Thyroid gland (tissue), 4 donors: ENCODE measurements at places on chromosomes 2 and 18. TPM values are rescaled to one million over a fixed set of nuclear protein-coding genes. Genes with fewer than 3 reads are reported as not detected.

DNA sequence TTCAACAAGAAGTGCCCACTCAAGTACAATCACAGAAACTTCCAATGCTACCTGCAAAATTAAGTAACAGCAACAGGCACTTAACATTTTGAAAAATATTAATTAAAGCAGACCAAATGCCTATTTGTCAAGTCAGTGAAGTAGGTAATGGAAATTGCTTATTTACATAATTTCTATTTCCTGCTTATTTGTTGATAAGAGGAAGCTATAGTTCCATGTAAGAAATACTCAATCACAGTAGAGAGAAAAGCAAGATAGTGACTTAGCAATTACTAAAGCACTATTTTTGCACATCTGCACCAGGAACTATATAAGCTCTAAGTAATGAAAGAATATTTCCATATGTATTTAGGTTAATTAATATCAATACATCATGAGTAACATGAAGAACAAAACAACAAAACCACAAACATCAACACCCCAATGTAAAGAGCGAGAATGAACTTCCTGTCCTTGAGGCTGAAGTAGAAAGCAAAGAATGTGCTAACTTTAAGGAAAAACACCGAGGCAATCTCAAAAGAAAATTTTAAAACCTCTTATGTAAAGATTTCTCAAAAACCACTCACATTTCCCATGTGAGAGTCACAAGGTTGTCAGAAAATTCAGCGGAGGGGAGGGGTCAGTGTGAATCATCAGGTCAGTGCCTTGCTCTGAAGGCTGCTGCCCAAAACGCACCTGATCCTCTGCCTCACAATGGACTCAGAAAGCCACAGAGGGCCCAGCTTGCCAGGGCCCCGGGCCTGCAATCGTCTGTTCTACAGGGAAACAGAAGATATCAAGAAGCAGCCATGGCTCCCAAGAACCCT lies 12.5 kb downstream of the NPC1 start:
- DNase-seq: no peak

The CCDC148 gene
- total RNA-seq: 6.6 TPM

The ATOH8 gene
- total RNA-seq: 82.8 TPM

- DNase-seq: peak; percentile 12
These were observed 34.3 kb downstream of the DARS1 start for GRCh38 chr2:135951041-135951583.

The CD207 gene
- not detected for total RNA-seq

- no peak for DNase-seq
These were observed 68.9 kb downstream of the DOCK10 start for GRCh38 chr2:224973112-224974016.

DNA sequence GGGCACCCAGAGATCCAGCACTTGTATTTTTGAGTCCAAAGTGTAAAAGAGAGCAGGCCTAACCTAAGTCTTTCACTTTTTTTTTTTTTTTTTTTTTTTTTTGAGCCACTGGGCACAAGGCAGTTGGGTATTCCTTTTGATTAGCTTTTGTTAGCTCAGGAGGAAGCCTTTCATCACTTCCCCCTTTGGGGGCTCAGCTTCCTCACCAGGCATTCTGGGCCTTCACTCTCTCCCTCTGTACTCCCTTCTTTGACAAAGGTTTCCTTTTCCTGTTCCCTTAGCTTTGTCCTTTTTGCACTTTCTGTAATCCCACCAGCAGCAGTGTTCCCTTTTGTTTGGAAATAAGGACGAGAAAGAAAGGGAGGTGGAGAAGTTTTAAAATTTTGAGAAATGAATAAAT lies 88.2 kb downstream of the PKP4 start:
- no peak for DNase-seq

GRCh38 chr18:4599312-4599711 lies 144.2 kb upstream of the DLGAP1 start:
- DNase-seq: no peak

The CNDP1 gene
- 1.0 TPM for total RNA-seq
